ENCODE measurements at places on chromosomes 7 and 10.

- DNase-seq: no peak
Observed at GRCh38 chr10:38025283-38025682, 14.8 kb downstream of the ZNF33A start.

DNA sequence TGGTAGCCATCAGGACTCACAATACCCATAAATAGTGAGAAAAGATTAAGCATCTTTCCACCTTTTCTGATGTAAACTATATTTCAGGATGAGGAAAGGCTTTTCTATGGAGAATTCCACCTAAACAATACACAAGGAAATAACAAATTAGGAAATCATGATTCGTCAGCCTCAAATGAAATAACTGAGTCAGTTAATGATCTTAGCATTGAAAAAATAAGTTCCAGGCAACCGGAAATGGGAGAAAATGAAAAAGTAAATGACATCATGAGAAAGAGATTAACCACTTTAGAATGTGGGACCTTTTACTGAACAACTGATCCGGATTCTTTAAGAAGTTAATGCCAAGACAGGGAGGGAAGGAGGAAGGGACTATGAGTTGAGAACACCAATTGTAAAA lies 742.3 kb downstream of the TNS3 start:
- DNase-seq: no peak

GRCh38 chr7:91182819-91183764 lies 81.1 kb upstream of the FZD1 start:
- no peak for DNase-seq

DNA sequence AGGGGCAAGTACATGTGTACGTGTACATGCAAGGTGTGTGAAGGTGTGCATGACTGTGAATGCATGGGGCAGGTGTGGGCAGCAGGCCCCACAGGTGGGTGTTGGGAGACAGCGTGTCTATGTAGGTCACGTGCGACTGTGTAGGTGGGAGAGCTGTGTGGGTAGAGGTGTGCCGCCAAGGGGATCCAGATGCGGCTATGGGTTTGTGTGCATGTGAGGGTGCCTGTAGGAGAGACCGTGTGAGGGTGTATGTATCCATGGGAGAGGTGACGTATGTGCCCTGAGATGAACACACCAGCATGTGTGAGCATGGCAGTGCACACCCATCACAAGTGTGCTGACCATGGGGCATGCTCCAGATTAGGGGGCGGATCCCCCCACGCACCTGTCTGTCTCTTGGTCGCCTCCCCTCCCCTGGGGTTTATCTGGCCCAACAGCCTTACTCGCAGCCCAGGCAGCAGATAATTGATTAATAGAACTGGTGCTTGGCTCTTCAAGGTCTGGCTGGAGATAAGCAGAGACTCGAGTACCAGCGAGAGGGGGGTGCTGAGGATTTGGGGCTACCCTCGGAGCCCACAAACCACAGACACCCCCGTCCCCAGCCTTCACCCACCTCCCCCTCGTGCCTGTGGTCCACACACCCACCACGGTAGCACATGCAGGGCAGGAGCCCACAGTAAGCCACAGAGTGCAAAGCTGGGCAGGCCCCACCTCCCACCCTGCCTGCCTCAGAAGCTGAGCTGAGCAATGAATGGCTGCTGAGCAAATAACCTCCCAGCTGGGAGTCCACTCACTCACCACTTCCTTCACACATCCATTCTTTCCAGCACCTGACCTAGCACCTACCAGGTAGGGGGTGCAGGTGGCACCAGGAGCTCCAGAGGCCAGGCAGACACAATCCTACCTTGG lies 41.4 kb upstream of the ZMIZ1 start:
- no peak for DNase-seq

DNA sequence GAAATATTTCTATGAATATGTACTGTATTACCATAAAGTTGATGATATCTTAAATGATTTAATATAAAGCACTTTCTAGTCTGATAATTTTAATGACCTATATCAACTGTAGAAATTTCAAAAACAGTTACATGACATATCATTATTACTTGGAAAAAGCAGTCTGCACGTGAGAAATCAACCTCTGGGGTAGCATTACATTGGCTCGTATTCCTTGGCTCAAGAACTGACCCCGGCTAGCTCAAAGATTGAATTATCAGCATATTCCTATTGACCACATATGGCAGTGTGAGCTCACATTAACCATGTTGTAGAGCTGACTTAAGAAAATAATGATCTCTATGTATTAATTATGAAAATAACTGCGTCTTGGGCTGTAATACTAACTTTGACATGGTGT lies 139.3 kb downstream of the PTN start:
- no peak for DNase-seq

- DNase-seq: no peak
Observed at GRCh38 chr7:132654150-132654549, 77.9 kb upstream of the PLXNA4 start.

GRCh38 chr7:91846436-91846835 lies 34.1 kb downstream of the MTERF1 start:
- no peak for DNase-seq

DNA sequence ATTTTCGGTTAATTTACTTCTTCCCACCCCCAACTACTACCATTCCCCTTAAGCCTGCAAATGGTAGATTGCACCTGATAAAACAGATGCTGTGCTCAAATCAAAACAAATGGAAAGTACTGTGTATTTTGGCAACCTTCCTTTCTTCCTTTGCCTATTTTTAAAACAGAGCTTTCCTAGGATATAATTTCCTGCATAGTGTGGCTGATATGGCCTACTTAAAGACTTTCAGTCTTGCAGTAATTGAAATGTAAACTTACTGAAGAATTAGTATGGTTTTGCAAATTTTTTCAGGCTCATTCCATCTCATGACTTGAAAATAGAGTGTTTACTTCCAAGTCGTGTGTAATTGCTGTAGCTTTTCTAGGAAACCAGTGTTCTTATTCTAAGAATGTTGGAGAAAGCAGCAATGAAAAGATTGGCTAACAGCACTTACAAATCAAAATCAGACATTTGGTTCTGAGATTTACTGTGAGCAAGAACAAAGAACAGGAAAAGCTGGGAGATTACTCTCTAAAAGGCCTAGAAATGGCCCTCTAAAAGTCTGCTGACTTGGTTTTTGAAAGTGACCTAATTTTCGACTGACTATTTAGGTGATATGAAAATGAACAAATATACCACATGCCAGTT lies 52.0 kb downstream of the REEP3 start:
- DNase-seq: no peak

DNA sequence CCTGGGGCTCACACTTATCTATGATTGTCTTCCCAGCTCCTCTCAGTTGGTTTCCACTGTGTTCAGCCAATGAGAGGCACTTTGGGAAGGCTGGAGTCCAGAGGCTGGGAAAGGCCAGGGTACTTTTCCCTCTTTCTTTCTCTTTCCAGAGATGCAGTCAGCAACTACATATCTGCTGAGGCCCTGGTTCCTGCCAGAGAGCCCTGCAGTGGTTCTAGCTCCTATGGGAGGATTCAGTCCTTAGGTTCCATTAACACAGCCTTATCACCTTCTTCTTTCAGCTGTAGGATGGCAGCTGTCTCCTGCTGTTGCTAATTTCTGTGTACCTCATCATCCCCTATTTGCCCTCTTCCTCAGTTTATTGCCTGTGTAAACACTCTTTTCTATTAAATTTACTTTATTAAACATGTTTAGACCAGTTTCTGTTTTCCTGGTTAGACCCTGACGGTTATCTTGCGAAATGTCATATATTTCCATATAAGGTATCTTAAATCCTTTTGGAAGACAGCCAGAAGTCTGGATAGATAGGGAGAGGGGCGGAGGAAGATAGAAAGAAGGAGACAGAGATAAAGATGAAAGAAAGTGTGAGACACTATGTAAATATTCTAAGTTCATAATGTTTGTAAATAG lies 100.3 kb downstream of the HGF start:
- DNase-seq: no peak

DNA sequence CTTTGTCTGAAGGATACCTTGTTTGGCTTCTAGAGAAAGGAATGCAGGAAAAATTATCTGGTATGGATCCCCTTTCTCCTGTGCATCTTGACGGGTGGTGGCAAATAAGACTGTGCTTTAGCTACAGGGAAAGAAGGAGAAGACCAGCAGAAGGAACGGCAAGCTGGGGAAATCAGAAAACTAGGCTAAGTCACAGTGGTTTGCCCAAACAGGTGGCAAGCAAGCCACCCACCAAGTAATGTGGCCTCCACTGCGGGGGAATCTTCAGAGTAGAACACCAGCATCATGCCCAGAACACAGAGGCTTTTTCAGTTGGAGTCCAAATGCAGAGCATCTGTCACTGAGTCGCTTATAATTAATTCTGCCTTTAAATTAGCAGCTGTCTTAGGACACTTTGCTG lies 282.8 kb downstream of the PHF14 start:
- no peak for DNase-seq

- DNase-seq: no peak
Observed at GRCh38 chr10:119734396-119735332, 8.8 kb downstream of the INPP5F start.

- no peak for DNase-seq
Observed at GRCh38 chr10:116487522-116488430, 58.0 kb upstream of the PNLIP start.

DNA sequence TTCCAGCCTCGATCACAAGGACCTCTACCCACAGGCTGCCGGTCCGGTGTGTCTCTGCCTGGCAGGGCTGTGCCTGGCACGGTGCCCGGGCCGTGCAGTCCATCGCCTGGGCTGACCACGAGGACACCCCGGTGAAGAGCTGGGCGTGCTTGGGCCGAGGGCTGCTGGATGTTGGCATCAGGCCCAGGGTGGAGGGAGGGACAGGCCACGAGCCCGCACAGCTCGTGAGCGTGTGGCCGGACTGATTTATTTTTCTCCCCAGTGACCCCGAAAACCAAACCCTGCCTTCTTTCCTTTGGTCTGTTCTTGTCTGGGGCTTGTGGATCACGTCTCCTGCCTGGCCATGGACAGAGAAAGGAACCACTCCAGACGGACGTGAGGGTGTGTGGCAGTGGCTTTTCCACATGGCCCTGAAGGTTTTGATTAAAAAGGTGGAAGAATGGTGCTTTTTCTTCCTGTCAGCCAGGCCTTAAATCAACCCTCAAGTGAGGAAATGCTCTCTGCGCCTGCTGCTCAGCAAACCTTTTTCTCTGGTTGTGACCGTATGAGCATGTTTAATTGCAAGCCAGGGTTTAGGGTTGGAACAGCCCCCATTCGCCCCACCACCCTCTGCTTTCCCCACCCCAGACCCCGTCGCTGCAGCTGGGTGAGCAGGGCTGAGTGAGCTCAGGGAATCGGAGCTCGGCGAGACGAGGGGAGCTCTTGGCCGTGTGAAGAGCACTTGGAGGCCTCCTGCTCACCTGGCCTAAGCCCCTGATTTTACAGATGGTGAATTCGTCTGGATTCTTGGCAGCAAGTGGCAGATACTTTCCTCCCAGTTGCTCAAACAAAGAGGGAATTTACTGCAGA lies 130.1 kb downstream of the RGS10 start:
- no peak for DNase-seq

DNA sequence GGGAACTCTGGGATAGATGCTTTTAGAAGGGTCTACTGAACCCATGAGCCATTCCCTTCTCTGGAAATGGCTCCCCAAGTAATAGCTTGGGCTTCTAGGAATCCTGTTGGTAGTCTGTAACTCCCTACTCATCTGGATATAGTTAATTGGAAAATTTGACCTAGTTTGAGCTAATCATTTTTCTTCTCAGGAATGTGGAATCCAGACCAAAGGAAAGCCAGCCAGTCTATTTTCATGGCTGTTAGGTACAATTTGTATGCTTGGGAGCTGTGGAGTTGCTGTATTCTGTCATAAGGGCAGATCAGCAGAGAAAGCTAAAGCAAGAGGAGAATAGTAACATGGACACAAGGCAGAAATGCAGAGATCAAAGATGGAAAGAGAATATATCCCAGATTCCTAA lies 71.6 kb upstream of the C1GALT1 start:
- DNase-seq: no peak

DNA sequence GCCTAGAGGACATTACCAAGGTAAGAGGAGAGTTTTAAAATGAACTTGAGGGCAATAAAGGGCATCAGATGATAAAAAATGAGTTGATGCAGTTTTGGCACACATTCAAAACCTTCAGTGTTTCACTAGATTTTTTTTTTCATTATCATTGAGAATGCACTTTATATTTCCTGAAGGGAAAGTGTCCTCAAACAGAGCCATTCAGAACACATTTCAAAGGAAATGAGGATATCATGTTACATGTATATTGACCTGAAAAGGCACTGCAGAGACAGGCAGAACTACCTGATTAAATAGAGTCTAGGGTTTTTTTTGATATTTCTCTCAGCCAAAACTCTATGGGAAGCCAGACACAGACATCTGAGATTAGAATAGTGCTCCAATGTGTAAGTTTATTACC lies 454.0 kb downstream of the NEBL start:
- DNase-seq: no peak

GRCh38 chr7:150415161-150416153 lies 35.0 kb upstream of the GIMAP8 start:
- no peak for DNase-seq

GRCh38 chr7:101635484-101635883 lies 6.4 kb upstream of the MYL10 start:
- no peak for DNase-seq

DNA sequence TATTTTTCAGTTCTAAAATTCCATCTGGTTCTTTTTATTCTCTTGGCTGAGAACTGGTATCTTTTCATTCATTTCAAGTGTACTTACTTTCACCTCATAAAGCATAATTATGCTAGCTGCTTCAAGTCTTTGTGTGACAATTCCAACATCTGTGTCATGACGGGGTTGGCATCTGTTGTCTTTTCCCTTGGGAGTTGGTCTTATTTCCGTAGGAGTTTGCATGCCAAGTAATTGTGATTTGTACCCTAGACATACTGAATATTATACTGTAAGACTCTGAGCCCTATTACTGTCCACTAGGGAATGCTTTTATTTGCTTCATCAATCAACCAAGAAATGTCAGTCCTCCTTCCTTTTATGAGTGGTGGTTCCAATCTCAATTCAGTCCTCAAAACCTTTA lies 24.6 kb upstream of the HUS1 start:
- DNase-seq: no peak

DNA sequence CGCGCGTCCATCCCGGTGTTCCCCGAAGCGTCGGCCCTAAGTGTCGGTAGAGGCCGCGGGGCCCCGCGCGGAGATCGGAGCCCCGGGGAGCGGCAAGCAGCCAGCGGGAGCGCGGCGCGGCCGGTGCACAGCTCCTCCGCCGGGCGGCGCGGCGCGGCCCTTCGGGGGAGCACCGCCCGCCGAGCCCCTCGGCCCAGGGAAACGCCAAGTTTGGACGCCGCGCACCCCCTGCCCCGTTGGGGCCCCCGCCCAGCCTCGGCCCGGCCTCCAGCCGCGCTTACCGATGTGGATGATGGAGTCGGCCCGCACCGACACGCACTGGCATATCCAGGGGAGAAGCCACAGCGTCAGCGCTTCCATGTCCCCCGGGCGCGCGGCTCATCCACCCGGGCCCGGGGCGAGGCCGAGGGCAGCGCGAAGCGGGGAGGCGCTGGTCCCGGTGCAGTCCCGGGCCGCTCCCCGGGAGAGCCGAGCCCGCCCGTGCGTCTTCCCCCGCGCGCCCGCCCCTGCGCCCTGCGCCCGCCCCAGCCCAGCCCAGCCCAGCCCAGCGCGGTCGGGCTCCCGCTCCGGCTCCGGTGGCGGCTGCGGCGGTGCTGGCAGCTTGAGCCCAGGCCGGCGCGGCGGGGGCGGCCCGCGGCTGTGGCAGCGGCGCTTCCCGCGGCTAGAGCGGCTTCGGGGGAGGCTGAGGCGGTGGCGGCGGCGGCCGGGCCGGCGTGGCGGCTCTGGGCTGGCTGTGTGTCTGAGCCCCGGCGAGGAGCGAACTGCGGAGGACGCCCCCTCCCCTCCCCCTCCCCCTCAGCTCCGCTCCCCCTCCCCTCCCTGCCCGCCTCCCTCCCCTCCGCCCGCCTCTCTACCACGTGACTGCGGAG lies at the start of gene GRID1:
Gene GRID1 (minus strand): TSS at position 763 of the 869 bp plus-strand sequence.
- DNase-seq: peak; percentile 9

GRCh38 chr7:69967689-69968450 lies 369.6 kb downstream of the AUTS2 start:
- DNase-seq: no peak

Measured in activated CD4-positive, alpha-beta T cell treated with anti-CD3 and anti-CD28 coated beads, Interleukin-2, amount 50 U/mL, for 4 hours (primary cell).